ENCODE measurements at places on chromosomes 11 and 22.

- ATAC-seq, result no peak
These were observed 2.5 kb downstream of the FJX1 start for GRCh38 chr11:35620795-35621194.

- no peak for ATAC-seq
These were observed 24.7 kb downstream of the CEP295 start for GRCh38 chr11:93686226-93686625.

- no peak for ATAC-seq
These were observed 46.5 kb downstream of the LMO1 start for GRCh38 chr11:8217136-8217535.

DNA sequence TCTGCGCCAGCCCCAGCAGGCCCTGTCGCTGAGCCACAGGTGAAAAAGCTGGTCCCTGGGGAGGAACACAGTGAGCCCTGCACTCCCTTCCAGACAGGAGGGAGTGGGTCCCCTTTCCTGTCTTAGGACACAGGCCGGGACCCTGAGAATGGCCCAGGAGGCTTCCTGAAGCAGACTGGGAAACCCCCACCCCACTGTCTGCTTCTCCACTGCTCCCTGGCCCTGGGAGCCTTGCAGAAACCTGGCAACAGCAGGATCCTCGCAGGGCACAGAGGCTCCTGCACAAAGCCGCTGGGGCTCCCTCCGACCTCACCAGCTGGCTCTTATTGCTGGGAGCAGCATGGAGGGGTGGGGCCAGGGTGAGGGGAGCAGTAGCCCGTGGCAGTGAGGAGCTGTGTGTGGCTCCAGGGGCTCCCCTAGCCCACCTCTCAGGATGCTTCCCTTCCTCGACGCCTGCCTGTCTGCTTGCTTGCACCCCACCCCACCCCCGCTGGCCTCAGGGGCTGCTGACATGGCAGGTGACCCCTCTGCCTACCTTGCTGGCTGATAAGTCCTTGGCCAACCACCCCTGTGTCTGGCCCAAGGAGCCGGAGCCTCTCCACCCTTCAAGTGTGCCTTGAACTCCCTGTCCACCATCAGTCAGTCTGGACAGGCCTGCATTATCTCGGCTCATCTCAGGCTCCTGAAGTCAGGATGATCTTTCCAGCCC lies 72.1 kb upstream of the KCNQ1OT1 start:
- no peak for ATAC-seq

GRCh38 chr11:87019613-87020271 lies 18.0 kb upstream of the TMEM135 start:
- ATAC-seq, result no peak

- peak; percentile 98 for ATAC-seq
These were observed 6.3 kb downstream of the MS4A12 start for GRCh38 chr11:60498853-60499252.

DNA sequence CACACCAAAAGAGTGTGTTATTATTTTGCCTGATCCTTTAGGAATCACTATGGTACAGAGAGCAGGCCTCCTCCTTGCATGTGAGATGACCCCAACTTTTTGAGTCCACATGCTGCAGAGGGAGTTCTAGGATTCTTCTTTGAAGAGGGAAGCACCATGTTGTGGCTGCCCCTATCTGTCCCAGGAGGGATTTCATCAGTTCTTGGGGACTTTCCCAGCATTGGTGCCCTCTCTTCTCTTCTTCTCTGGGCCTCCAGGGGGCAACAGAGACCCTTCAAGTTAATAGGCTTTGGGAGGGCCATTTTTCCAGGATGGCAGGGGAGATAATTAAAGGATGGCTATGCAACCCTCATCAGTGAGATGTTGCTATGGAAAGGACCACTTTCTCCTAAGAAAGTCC lies 3.6 kb downstream of the MMP1 start:
- peak; percentile 62 for ATAC-seq

- no peak for ATAC-seq
These were observed 360.5 kb downstream of the DLG2 start for GRCh38 chr11:85266646-85267045.

DNA sequence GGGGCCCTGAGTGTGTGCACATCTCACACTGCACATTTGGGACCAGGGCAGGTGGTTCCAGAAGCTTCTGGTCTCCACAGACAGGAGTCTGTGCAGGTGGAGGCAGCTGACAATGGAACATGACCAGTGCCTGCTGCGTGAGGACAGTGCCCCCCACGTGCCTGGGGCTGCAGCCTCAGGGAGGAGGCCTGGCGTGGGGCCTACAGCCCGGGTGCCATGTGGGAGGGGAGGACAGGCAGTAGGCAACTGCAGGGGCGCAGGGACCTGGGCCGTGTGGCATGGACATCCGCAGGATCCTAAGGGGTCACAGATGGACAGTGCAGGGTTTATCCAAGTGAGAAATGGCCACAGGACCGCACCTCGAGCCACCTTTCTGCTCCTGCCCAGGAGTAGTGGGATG lies 28.8 kb downstream of the TSPAN4 start:
- ATAC-seq, result no peak

All from stimulated activated memory B cell treated with anti-CD40 and anti-IgM and Interleukin-4, amounts not matched to agents 10 μg/mL and 1 μg/mL and 100 μg/mL, for 72 hours (primary cell).